ENCODE measurements at places on chromosomes 1 and 21.

DNA sequence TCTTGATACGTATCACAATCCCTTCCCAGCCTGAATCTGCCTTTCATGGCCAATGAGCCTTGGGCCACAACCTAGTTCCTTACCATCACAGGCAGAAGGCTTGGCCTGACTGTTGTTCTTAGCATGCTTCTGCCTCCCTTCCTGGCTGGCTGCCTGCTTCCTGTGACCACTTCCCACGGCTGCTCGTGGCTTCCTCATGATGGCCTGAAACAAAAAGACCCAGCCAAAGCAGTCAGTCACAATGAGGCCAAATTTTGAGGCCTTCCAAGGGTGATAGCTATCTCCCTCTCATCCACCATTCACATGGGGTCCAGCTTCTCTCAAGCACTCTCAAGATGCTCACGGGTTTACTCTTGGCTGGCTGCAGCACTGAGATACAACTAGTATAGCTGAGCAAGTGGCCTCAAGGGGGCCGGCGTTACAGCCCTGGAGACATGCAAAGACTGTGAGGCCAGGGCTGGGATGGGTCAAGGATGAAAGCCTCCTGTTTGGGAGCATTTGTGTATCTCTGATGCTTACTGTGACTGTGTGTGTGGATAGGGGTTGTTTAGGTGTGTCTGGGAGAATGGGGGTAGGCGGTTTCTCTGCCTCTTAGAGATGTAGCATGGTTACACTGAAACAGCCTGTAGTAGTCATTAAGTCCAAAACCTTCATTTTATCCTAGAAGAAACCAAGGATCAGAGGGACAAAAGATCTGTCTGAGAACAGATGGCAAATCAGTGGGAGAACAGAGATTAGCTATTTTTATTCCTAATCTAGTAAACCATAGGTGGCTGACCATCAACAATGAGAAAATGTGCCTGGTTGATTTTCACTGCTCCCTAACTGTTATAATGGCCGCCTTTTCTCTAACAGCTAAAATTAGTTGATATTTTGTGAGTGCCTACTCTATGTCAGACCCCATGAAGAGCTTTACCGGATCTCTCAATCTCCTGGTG lies 5.4 kb upstream of the TOE1 start:
- no peak for DNase-seq

GRCh38 chr1:27994060-27994459 lies 34.3 kb downstream of the XKR8 start:
- no peak for DNase-seq

DNA sequence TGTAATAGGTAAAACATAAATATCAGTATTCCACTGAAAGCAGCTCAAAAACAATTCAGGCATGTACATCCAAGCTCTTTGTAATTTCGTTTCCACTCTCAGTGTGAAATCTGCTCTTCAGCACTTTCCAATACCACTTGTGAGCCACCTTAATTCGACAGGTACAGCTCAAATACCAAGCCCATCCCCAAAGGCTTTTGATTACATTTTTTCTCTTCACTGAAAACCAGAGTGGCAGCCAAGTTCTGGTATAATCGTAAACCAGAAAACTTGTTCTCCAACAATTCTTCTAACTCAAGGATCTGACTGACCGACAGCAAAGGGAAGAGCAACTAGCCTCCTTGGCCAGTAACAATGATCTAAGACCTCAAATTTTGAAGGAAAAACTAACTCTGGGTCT lies 36.8 kb downstream of the FBXO42 start:
- DNase-seq = no peak

DNA sequence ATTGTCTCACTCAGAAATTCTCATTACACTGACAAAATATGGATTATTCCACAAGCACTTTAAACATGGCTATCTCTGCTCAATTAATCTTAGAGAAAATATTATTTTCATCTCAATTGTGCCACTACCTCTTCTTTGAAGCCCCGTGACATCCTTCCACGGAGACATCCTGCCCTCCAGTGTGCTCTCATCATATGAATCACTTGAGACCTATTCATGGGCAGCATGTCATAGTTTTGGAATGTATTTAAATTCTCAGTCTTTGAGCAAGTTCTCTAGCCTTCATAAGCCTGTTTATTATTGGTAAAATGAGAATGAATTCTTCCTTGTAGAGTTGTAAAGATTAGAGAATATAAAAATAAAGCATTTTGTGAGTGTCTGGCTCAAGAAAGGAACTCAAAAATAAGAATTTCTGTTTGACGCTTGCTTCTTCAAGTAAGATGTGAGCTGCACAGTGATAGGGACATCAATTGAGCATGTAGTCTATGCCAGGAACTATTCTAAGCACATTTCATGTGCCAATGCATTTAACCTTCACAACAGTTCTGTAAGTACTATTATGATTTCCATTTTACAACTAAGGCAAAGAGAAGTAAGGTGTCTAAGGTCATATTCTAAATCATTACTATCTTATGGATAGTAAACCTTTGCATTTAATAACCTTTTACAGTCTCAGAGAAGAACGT lies 557.4 kb upstream of the ZRANB2 start:
- DNase-seq = no peak

DNA sequence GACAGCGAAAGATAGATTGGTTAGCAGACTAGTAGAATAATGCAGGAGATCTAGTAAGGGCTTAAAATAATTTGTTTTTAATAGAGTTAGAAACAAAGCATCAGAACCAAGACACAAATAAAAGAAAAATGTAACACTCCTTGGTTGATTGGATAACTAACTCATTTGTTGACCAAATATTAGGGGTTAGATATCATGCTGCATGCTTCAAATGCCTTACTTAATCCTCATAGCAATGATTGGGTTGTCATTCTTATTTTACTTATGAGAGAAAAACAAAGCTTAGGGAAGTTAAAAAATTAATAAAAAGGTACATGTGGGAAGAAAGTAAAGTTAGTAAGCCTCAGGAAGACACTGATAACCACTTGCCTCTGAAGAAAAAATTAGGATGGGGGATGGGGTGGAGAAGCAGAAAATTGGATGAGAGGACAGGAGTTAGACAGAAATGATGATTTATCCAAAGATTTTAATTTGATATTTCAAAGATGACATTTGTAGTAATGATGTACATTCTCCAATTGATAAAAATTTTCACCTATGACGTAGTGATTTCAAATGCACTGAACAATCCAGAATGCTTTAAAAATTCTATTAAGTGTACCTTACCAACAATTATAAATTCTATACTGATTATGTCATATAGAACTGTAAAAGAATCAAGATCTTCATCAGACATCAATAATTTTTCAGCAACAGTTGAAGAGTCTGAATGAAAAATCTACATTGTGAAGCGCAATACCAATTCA lies 374.7 kb downstream of the COL11A1 start:
- DNase-seq = no peak

All from head of caudate nucleus (tissue), 42 donors.